Cortex of kidney (tissue), 1 donor: ENCODE measurements at places on chromosomes 4 and X.

DNA sequence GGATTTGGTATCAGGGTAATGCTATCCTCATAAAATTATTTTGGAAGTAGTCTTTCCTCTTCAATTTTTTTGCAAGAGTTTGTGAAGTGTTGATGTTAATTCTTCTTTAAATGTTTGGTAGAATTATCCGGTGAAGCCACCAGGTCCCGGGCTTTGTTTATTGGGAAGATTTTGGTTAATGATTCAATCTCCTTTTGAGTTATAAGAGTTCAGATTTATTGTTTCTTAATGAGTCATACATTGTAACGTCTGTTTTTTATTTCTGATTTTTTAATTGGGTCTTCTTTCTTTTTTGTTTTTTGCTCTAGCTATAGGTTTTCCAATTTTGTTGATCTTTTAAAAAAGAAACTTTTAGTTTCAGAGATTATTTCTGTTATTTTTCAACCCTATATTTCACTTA is 412.3 kb downstream of the PDGFC start:
- no peak for DNase-seq

- DNase-seq: no peak
These were observed 13.0 kb downstream of the MOSPD2 start for GRCh38 chrX:14886252-14886651.

- DNase-seq: no peak
These were observed 220.3 kb downstream of the PTTG2 start for GRCh38 chr4:38180456-38180855.

- no peak for DNase-seq
These were observed 43.7 kb upstream of the XK start for GRCh38 chrX:37641859-37642258.

DNA sequence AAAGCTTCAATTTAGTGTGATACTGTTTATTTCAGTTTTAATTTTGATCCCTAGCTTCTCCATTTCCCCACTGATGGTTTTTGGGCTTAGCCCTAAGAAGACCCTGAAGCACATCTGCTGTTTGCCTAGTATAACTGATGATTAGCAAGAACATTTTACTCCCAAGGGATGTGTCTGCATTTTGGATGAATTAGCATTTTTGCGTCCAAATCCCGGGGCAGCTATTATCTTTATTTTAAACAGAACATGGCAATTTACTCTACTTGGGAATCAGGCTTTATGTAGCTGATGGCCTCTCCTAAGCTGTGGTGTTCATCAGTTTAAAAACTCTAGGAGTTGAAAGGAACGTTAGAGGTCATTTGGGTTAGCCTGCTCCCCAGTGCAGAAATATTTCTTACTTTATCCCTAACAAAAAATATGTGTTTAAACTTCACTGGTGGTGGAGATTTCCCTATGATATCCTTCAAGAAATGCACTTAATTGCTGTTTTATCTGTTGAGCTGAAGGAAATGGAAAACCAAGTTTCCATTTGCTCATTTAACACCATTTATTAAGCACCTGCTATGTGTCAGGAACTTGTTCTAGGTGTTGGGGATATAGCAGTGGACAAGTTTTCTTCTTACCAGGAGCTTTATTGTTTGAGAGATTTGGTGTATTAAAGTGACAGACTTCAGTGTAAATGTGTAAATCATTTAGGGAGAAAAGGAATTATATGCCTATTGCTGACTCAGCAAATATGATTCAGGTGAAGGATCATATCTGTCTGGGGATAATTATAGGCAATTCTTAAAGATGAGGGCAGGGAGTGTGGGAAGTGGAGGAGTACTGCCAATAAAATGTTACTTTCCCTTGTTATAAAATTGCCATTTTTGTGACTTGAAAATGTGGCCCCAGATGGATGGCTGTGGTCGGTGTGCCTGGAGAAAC is 3.4 kb downstream of the SEPTIN11 start:
- DNase-seq: no peak

- DNase-seq: no peak
These were observed 180.5 kb downstream of the KLHL13 start for GRCh38 chrX:117936118-117936517.

GRCh38 chr4:87835743-87836142 is 3.0 kb downstream of the MEPE start:
- DNase-seq: no peak

DNA sequence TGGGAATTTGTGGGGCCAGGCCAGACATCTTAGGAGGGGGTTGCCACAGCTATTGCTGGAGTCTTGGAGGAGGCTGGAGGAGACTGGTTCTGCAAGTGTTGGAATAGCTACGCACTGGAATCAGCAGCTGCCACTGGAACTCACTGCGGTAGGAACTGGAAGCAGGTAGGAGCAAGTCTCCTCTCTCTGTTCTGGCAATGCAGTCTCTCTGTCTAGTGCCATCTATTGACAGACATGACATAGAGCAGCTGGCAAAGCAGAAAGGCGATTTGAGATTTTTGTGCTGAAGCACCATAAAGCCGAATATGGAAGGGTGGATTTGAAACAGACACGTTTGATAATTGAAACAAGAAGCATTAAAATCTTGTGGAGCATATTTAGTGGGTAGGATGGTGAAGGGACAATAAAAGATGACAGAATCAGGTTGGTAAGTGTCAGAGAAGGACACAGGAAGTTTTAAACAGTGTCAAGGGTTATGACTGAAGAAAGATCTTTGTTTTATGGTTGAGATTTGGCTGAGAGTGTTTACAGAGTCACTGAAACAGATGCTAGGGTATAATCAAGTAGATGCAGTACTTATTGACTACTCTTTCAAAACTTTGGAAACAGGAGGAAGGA is 23.5 kb upstream of the SYNPO2 start:
- no peak for DNase-seq

DNA sequence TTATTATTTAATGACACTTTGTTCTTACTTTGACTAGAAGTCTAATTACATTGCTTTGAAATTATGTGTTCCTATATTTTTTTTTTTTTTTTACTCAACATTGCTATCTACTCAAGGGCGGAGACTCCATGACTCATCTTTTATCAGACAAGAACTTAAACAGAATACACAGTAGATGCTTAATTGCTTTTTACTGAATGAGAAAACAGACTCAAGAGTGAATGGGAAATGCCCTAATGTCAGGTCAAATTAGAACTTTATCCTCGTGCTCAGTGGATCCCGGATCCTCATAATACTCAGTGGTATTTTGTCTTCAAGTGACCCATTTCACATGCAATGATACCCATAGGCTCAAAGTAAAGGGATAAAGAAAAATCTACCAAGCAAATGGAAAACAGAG is 954.5 kb upstream of the IGFBP7 start:
- DNase-seq: no peak

DNA sequence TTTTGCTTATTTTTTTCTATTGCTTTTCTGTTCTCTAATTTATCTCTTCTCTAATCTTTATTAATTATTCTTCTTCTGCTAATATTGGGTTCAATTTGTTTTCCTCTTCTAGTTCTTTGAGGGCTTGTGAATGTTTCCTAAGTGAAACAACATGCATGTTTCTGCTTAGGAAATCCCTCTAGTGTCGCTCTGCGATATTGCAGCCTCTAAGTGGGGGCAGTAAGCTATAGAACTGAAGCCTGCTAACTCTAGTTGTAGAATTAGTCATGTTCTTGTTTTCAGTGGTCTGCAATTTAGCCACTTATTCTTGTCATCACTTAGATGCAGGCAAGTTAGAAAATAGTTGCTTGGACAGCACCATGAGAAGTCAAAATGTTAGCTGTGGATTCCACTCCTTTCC is 222.6 kb downstream of the SPIN4 start:
- DNase-seq: no peak

- no peak for DNase-seq
These were observed 43.2 kb downstream of the NR3C2 start for GRCh38 chr4:148398988-148399387.
